Activated B cell treated with CpG ODN at 0.5 μM for 24 hours (primary cell): ENCODE measurements at places on chromosomes 11 and 22. TPM values are rescaled to one million over a fixed set of nuclear protein-coding genes. Genes with fewer than 3 reads are reported as not detected.

Gene OR52L1
- total RNA-seq: not detected in 2 replicates

DNA sequence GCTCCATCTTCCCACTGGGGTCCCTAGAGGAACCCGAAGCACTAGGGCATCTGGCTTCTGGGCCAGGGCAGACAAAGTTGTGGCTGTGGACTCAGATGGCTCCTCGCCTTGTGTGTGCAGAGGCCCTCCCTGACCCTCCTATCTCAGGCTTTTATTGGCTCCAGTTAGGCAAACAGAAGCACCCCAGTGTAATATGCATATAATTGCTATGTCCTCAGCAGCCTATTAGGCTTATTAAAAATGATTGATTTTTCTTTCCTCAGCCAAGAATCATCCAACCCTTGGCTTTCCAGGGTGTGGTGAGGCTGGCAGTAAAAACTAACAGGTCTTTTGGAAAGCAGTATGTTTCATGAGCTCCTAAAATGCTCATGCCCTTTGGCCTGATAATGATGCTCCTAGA, 22.3 kb downstream of the UPB1 start:
- no peak for DNase-seq

- DNase-seq: no peak
Observed at GRCh38 chr22:35894464-35894878, 134.2 kb downstream of the RBFOX2 start.

DNA sequence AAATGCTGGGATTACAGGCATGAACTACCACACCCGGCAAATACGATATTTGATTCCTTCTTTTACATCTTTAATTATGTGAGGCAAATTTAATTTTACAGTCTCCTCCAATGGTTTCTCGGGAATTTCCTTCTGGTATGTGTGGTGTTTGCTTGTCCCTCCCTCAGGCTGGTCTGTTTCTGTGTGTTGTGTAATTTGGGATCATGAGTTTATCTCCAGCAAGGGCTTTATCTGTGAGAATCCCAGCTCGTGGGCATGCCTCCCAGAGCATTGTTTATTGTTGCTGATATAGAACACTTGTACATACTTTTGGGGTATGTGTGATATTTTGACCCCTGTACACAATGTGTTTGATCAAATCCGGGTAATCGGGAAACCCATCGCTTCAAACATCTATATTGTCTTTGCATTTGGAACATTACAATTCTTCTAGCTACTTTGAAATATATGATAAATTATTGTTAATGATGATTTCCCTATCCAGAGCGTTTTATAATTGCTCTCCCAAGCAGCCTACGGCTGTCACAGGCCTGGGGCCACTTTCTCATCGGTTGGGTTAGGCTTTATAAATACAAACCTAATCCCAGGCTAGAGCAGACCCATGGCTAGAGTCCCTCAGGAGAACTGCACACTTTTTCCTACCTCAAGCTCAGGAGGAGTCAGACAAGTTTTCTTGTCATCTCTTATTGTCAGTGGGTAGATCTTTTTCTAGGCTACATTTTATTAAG, 15.0 kb upstream of the PRR5 start:
- DNase-seq: no peak

DNA sequence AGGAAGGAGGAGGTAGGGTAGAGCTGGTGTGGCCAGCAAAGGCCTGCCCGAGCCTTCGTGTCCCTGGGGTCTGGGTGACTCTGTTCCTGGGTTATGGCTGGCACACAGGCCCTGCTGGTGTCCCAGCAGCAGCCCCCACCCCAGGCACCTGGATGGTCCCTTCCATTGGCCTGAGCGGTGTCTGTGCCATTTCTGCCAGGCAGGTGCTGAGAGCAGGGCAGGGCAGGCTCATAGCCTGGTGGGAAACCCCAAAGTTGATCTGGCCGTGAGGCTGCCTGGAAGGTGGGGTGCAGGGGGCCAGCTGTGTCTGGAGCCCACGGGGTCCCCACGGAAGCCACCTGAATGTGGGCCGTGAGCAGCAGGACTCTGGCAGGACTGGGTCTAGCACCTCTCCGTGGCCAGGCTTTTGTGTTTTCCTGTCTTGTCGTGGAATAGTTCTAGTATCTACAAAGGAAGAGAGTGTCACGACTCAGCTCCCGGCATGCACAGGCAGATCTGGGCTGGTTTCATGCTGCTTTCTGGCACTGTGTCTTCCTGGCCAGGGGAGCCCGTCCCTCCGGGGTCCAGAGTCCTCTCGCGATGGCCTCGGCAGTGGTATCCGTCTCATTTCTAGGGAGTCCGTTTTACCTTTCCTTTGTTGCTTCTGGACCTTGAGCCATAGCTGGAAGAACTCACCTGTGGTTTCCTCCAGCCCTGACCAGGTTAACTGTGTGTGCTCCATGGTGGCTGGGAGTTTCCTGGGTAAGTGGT, 83.7 kb downstream of the KCNQ1 start:
- DNase-seq: peak; percentile 15

- no peak for DNase-seq
Observed at GRCh38 chr11:60942219-60942618, 9.8 kb downstream of the SLC15A3 start.

GRCh38 chr22:22919041-22919440, 31.4 kb downstream of the IGLL5 start:
- no peak for DNase-seq

- no peak for DNase-seq
Observed at GRCh38 chr11:69297787-69298266, 3.9 kb downstream of the MYEOV start.

Gene TENM4
- total RNA-seq: 1.9 and 2.4 TPM in 2 replicates

Gene KRTAP5-8
- 0.20 and 0.42 TPM in 2 replicates for total RNA-seq

- no peak for DNase-seq
Observed at GRCh38 chr11:128095466-128095981, 491.8 kb downstream of the ETS1 start.

DNA sequence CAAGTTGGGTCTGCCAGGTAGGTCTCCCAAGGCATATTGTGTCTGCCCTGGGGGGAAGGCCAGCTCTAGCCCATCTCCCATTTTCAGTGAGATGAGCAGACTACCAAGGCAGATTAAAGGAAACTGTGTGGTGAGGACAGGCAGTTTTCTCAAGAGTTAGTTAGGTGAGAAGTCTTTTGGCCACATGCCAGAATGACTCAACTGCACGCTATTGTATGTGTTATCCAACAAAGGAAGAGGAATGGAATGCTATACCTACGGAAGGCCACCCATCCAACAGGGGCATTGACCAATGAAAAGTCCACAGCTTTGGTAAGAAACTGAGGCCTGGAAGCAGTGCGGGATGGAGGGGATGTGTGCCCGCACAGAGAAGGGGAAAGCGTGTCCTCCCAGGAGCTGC, 941.7 kb downstream of the NTM start:
- no peak for DNase-seq

GRCh38 chr11:105923252-105923651, 98.8 kb downstream of the MSANTD4 start:
- no peak for DNase-seq

DNA sequence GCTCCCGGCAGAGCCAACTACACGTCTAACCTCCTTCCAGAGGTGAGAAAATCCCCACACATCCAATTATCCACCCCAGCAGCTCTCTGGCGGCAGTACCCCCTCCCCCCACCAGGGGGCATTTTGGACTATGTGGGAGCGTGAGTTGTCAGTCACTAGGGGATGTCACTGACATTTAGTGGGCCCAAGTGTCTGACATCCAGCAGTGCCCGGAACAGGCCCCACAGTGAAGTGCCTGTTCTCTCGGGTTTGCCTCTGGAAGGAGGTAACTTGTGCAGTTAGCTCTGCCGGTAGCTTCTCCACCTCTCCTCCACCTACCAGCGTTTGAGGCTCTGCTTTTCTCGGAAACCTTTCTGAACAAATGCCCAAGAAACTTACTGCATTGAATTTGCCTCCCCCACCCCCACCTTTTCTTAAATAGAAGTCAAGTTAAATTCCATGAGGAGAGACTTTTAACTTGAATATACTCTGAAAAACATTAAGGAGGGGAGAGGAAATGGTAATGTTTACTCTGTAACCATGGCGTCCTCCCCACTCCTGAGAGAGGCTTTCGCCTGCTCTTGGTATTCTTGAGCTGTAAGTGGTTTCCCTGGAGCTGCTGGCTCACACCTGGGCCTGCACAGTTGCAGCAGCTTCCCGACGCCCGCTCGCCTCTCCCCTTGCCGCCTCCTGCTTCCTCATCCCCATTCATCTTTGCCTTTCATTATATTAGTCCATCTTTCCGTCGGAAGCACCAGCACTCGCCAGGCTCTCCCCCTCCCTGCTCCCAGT, 112.8 kb downstream of the WNT7B start:
- peak; percentile 74 for DNase-seq

GRCh38 chr11:120068114-120068573, 69.8 kb downstream of the TRIM29 start:
- DNase-seq: no peak

DNA sequence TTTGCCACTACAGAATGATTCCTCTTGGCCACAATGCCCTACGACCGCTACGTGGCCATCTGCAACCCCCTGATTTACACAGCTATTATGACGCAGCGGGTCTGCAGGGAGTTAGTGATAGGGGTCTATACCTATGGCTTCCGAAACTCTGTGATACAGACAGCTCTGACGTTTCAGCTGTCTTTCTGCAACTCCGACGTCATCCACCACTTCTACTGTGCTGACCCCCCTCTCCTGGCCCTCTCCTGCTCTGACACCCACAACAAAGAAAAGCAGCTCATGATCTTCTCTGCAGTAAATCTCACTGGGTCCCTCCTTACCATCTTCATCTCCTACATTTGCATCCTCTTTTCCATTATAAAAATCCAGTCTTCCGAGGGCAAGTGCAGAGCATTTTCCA, 52.3 kb upstream of the OR5P2 start:
- no peak for DNase-seq

- DNase-seq: no peak
Observed at GRCh38 chr11:66495401-66495854, 15.0 kb upstream of the BBS1 start.

DNA sequence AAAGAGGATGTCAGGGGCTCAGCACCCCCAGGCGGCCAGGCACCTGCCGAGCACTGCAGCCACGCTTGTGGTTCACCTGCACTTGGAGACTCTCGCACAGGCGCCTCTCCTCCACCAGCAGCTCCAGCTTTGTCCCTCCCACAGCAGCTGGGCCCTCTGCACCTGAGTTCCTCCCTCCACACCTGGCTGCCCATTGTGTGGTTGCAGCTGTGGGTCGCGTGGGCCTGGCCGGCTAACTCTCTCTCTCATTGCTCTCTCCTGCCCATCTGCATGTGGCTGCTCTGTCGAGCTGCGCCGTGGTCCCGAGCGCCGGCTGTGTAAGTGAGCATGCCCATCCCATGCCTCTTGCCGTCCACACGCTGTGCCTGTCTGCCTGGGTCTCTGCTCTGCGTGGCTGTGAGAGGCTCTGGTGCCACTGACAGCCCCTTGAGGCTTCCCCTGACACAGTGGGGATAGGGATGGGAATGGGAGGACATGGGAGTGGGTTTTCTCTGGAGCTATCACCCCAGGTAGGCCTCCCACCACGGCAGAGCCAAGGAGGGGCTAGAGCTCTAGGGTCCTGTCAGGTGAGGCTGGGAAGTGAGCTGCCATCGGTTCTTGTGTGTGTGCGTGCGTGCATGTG, 8.5 kb upstream of the ACR start:
- DNase-seq: no peak
